ENCODE measurements at places on chromosomes 5 and 9. TPM values are rescaled to one million over a fixed set of nuclear protein-coding genes. Genes with fewer than 3 reads are reported as not detected.

DNA sequence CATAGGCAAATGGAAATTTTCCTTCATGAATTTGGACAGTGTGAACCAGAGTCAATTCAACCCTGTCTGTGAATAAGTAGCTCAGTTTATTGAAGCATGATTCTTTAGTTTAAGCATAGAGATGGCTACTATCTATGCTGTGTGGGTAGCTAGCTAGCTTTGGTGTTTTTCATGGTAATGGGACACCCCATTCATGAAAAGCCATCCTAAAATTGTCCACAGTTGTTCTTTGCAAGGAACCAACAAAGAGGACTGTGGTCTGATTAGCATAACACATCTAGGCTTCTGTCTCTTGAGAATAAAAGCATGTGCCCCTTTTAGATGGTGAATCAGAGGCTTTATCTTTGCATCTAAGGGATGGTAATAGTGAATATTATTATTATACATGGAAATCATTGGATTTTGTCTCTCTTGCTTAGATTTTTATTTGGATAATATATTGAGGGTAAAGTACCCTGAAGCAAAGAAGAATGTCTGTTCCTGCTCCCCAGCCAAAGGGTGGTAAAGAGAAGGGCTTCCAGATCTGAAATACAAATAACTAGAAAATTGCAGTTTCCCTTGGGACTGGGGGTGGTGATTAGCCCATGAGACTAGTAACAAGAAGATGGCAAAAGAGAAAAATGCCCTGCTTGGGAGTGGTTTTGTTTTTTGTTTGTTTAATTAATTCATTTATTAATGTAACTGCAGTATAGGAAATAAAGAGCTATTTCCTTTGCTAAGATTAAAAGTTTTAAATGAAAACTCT lies 624.2 kb upstream of the ZNF608 start:
- no peaks in the 10 kb centered on the region for H3K4me1 ChIP-seq
- no peak overlapping the region for H3K4me3 ChIP-seq
- no peak overlapping the region for H3K27ac ChIP-seq
- no peaks in the 10 kb centered on the region for H3K36me3 ChIP-seq

The BTNL8 gene
- total RNA-seq = not detected

The SLCO6A1 gene
- 0.69 TPM for total RNA-seq

DNA sequence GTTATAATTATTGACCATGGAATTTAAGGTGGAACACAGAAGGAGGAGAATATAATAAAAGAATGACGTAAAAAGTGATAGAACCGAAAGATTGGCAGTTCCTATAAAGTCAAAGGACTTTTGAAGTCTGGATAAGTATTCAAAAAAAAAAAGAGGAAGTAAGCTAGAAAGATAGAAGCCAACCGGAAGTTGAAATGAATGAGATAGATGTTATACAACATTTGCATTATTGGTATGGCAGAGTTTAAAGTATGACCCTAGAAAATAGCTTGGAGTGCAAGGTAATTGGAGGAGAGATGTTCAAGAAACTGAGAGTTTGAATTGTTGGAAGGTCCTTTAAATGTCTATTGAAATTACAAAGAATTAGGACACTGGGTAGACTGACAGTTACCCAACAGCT lies 293.6 kb downstream of the FER start:
- no peak for DNase-seq
- no peak overlapping the region for H3K4me3 ChIP-seq
- 0 out of 2 replicates have a peak, but pooled peaks cover 4% of the 10 kb centered on the region for H3K4me1 ChIP-seq

DNA sequence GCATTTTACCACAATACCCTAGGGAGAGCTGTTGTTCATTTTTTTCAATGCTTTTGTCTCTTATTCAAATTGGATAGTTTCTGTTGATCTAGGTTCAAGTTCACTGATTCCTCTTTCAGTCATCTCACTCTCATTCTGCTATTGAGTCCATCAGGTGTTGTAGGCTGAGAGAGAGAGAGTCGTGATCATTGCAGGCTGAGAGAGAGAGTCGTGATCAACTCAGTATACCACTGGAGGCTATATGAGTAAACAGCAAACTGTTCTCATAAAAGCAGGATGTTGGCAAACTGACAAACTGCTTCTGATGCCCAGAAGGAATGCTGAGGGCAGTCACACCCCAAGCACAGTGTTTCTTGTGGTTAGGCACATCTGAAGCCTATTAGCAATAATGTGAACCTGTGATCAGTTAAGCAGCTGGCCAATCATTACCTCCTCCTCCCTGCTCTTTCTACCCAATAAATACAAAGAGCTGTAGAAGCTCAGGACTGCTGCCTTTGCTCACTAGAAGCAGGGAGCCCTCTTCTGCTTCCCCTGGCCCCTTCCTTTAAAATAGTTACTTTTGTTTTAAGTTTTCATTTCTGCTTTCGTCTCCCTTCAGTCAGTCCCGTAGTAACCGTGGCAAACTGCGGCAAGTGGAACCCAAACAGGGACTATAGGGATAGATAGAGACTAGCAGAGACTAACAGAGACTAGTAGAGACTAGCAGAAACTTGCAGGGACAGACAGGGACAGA lies 476.1 kb upstream of the ACO1 start:
- peak; percentile 63 for DNase-seq
- H3K27me3 ChIP-seq = no peaks in the 10 kb centered on the region
- H3K4me1 ChIP-seq = peaks cover 20% of the 10 kb centered on the region
- no peak overlapping the region for H3K27ac ChIP-seq
- no peaks in the 10 kb centered on the region for H3K36me3 ChIP-seq

The IRX2 gene
- total RNA-seq = not detected

GRCh38 chr5:54829676-54830535 lies 155.5 kb downstream of the ESM1 start:
- DNase-seq = no peak
- no peak overlapping the region for H3K27ac ChIP-seq
- H3K36me3 ChIP-seq = no peaks in the 10 kb centered on the region
- H3K4me3 ChIP-seq = no peak overlapping the region
- H3K4me1 ChIP-seq = no peaks in the 10 kb centered on the region
- H3K27me3 ChIP-seq = peaks cover 9% of the 10 kb centered on the region

All from HCT116 (cell line).